ENCODE measurements at places on chromosomes 11 and 22.

GRCh38 chr11:64253481-64253880 lies 2.2 kb downstream of the PLCB3 start:
- peak; percentile 42 for DNase-seq

- DNase-seq: no peak
These were observed 887.2 kb downstream of the BRD1 start for GRCh38 chr22:48940266-48941032.

GRCh38 chr11:134397304-134398078 lies 14.6 kb downstream of the B3GAT1 start:
- no peak for DNase-seq

- DNase-seq: no peak
These were observed 32.2 kb upstream of the OAF start for GRCh38 chr11:120178561-120179056.

DNA sequence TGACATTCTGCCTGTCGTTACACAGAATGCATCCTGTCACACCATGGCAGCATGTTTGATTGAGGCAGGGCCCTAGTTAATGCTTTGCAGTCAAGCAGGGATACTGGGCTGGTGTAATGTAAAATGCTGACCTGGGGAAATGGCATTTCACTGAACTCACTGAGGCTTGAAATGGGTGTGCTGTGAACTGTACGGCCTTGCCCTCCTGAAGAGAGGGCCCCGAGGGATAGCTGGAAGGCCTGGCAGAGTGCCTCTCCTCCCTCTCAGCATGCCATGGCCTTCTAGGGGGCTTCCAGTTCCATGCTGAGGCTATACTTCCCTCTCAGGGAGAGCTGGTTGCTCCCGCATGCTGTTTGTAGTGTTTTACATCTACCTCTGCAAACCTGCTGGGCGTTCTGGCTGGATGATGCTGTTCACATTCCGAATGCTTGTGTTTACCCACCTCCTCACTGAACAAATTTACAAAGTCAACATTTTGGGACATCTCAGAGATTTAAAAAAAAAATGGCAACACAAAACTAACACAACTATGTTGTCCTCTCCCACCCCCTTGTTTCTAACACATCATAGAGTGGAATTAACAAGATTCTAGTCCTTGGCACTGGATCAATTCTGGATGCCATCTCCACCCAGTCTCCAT lies 416.7 kb upstream of the CADM1 start:
- DNase-seq: no peak

DNA sequence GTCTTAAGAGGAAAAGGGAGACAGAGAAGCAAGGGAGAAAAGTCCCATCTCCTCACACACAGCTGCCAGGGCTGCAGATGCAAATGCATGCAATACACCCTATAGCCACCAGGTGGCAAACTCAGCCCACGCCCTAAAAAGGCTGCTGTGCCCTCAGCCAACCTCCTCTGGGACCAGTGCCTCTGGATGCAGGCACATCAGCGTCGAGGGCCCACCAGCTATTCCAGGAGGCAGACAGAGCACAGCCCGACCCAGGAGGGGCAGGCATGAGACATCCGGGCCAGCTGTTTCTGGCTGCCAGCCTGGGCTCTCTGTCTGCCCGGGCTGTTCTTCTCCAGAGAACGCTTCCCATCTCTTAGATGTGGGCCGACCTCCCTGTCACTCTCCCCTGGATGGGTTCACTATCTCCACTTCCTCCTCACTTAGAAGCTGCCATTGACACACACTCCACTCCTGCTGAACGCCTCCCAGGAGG lies 39.7 kb downstream of the TPBGL start:
- peak; percentile 39 for DNase-seq

Measured in amygdala (tissue), 56 donors.